Thyroid gland (tissue), 4 donors: ENCODE measurements at places on chromosomes 5 and 9. TPM values are rescaled to one million over a fixed set of nuclear protein-coding genes. Genes with fewer than 3 reads are reported as not detected.

ADAMTSL2 gene
- total RNA-seq, result 9.2 TPM

PTGER4 gene
- total RNA-seq, result 11.8 TPM

- H3K4me3 ChIP-seq, result no peak overlapping the region
- peaks cover 9% of the 10 kb centered on the region for H3K4me1 ChIP-seq
- no peaks in the 10 kb centered on the region for H3K36me3 ChIP-seq
Measured at GRCh38 chr5:82019342-82020138, 47.7 kb downstream of the ATG10 start.

DNA sequence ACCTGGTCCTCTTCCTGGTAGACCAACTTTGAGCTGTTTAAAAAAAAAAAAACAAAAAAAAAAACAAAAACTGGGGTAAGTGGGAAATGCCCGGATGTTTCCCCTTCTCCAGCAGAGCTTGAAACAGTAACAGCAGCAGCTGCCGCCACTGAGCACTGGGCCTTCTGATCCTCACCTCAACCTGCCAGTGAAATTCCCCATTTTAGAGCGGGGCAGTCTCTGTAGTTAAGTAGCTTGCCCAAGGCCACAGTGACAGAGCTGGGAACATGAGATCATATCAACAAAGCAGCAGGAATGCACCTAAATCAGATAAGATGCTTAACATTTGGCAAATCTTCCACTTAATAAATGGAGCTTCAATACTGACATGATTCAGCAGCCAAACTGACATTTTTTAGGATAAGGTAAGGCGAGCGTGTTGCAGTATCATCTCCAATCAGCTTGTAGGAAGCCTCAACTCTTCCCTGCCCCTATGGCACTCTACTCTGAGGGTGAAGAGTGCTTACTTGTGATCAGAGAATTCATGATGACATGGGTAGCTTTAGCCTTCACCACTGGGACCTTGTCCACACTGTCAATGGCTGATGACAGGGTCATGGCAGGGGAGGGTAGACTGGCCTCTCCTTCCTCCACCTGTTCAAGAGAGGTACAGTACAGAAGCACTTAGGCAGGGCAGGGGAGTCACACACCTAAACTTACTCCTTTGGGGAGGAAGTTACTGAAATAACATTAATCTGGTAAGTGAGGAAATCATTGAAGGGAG lies 9.3 kb downstream of the KIAA1191 start:
- peak; percentile 12 for DNase-seq
- no peaks in the 10 kb centered on the region for H3K27me3 ChIP-seq
- no peak overlapping the region for H3K4me3 ChIP-seq
- H3K4me1 ChIP-seq, result peaks cover 7% of the 10 kb centered on the region

DNA sequence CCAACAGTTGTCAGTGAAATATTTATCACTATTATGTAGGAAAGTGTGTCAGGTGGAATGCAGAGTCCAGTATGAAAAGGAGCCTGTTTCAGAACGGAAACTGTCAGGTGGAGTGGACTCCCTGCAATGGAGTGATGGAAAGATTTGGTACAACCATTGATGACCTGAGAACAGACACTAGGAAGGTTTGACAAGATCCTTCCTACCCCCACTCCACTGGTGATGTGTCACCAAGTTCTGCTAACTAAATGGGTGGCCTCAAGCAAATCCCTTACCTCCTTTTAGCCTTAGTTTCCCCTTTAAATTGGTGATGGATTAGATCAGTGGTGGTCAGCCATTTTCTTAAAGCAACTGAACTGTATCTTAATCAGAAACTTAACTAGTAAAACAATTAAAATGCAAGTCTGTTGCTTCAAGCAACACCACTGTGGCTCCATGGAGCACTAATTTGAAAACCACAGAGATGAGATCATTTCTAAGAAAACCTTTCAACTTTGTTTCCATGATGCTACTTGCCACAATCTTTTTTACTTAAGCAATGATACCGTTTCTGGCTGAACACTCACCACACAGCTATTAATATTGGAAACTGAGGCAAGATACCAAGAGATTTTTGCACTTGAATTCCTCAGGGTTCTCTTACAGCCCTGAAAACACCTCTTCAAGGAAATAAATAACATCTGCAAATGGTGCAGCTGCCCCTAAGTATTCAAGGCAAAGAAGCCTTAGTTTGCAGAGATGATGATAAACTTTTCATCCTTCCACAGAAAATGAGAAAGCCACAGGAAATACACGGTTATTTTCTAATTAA lies 140.6 kb downstream of the ERCC6L2 start:
- H3K27ac ChIP-seq, result no peak overlapping the region
- H3K36me3 ChIP-seq, result peaks cover 7% of the 10 kb centered on the region
- no peak for DNase-seq
- peaks cover 6% of the 10 kb centered on the region for H3K4me1 ChIP-seq
- no peaks in the 10 kb centered on the region for H3K27me3 ChIP-seq

GRCh38 chr5:65742565-65743231 lies 20.7 kb downstream of the NLN start:
- no peak overlapping the region for H3K27ac ChIP-seq
- H3K27me3 ChIP-seq, result no peaks in the 10 kb centered on the region
- DNase-seq, result no peak
- no peaks in the 10 kb centered on the region for H3K4me1 ChIP-seq

- no peak overlapping the region for H3K27ac ChIP-seq
- no peak overlapping the region for H3K4me3 ChIP-seq
- H3K36me3 ChIP-seq, result no peaks in the 10 kb centered on the region
- H3K27me3 ChIP-seq, result no peaks in the 10 kb centered on the region
Measured at GRCh38 chr9:69757996-69758675, 1.7 kb downstream of the PTAR1 start.
